ENCODE measurements at places on chromosomes 16 and 17.

DNA sequence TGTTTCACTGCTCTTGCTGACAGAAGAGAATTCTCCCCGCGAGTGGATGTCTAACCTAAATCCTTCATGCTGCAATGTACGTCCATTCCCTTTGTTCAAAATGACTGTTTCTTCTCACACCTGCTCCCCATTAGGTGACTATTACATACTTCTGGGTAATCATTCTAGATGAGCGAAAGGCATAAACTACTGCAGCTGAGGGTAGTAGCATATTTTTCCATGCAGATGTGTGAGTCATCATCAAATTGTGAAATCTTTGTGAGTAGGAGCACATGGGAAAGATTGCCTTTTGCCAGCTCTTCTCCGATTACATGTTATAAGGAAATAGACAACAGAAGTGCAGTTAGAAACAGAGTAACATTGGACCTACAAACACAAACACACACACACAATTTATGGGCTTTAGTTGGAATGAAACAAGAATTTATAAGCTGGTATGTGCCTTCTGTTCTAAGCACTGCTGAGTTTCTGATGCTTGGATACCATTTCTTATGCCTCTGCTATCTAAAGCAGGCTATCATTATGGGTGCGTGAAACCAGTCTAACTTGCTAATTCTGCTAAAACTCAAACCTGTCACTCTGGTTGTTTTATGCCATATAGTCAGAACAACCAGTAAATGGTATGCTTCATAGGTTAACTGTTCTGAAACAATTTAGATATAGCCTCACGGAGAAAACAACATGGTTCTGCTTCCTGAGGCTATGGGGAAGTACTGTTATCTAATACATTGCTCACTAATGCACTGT lies 346.9 kb upstream of the PSMD7 start:
- no peak for DNase-seq

DNA sequence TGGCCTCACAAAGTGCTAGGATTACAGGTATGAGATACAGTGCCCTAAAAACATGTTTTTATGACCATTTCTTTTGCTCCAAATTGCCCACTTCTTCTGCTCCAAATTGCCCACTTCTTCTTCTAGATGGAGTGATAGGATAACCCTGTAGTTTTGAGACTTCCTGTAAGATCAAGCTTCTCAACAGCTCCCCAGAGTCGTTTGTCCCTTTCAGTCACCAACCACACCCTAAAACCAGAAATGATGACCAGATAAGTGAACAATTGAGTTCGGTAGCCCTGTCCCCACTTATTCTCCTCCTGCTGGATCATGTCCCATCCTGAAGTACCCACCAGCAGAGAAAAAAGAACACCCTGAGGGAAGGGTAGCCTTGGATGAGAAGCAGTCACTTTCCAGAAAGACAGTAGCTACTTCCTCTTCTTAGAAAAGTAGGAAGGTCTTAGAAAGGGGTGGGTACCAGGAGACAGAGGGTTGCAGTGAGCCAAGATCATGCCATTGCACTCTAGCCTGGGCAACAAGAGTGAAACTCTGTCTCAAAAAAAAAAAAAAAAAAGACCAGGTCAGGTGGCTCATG lies 2.5 kb downstream of the ODAD4 start:
- DNase-seq: no peak

DNA sequence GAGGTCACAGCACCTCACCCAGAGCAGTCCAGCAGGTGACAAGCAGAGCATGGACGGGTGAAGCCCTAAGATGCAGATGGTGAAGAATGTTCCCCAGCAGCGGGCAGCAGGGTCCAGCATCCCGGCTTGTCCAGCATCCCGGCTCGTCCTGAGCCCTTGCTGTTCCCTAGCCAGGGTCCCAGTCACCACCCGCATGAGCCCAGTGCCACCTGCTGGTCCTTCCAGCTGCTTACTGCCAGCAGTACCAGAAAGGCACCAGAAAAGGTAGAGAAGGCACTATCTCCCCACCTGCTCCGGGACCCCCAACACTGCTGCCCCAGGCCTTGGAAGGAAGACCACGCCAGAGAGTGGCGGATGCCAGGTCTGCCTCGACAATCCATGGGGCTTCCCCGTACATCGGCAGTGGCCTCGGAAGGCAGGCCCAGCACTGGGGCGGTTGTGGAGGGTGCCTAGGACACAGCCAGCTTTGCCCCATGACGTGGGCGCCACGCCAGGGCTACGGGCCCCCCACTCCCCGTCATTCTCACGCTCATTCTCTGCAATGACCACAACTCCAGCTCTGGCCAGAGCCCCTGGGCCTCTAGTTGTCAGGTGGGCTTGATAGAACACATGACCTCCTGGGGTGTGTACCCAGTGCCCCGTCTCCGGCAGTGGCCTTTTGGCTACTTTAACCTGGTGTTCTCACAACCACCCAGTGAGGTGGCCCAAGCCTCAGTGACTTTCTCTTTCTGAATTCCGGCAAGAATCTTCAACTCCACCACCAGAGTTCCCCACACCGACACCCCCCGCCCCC lies 1.4 kb downstream of the CENPX start:
- peak; percentile 75 for DNase-seq

GRCh38 chr17:13074026-13074425 lies 56.2 kb upstream of the ELAC2 start:
- no peak for DNase-seq

DNA sequence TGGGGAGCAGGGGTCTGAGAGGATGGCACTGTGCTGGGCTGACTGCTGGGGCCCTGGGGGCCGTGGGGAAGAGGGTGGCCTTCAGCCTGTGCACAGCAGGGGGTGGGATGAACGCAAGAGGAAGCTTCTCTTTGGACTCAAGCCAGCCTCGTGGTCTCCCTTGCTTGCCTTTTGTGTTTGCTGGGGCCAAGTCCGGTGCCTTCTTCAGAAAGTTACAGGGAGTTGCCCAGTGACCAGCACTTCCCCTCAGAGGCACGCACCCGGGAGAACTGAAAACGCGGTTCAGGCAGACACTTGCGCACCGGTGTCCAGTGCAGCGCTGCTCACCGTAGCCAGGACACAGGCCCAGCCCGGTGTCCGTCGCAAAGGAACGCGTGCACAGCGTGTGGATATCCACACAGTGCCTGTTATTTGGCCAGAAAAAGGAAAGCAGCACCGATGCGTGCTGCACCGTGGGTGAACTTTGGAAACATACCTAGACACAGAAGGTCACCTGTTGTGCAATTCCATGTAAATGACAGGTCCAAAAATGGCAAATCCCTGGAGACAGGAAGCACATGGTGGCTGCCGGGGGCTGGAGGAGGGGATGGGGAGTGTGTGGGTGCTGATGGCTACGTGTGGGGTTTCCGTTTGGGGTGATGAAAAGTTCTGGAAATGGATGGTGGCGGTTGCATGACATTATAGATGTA lies 29.4 kb upstream of the NUDT16L1 start:
- peak; percentile 28 for DNase-seq

- DNase-seq: no peak
Measured at GRCh38 chr16:4790261-4790660, 2.1 kb upstream of the SEPTIN12 start.

DNA sequence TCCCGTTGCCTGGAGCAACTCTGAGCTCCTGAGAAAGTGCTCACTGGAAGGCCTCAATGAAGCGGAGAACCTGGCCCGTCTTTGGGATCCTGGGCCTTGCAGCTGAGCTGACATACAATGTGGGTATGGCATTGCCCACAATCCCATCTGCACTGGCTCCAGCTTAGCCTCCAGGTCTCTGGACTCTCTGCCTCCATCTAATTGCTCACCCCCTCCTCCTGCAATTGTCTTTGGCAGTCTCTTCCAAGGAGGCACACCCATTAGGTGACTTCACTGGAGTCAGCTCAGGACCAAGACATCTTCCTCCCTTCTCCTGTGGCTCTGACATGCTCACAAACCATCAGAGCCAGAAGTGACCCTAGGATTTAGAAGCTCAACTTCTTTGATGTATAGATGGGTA lies 1.5 kb downstream of the DLX4 start:
- DNase-seq: no peak

GRCh38 chr16:17420816-17421215 lies 49.9 kb downstream of the XYLT1 start:
- no peak for DNase-seq

GRCh38 chr17:1486802-1487695 lies 5.4 kb downstream of the MYO1C start:
- peak; percentile 89 for DNase-seq

DNA sequence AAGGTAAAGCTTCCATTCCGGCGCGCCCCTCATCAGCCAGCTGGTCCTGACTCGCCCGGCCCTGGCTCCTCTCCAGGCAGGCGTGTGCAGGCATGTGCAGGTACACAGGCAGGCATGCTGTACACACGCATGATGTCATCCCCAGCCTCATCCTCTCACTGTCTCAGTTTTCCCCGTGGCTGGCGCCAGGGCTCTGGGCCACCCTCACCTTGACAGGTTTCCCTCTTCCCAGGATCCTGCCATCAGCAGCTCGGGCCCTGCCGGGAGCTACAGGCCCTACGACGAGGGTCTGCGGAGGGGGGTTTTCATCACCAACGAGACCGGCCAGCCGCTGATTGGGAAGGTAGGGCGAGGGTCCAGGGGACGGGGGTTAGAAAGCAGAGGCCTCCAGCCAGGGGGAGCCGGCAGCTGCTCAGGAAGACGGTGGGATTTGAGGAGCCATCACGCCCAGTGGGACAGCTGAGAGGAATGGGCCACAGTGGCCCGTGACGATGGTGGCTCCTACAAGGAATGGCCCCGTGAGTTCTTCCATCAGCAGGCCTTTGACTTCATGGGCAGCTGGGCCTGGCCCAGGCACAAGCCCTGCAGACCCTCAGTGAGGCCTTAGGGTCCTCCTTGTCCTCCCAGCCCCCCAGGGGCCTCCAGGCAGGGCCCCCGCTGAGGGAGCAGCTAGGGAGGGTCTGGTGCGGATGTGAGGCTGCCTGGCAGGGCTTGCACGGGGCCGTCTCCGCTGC lies 8.5 kb downstream of the GAA start:
- DNase-seq: no peak

DNA sequence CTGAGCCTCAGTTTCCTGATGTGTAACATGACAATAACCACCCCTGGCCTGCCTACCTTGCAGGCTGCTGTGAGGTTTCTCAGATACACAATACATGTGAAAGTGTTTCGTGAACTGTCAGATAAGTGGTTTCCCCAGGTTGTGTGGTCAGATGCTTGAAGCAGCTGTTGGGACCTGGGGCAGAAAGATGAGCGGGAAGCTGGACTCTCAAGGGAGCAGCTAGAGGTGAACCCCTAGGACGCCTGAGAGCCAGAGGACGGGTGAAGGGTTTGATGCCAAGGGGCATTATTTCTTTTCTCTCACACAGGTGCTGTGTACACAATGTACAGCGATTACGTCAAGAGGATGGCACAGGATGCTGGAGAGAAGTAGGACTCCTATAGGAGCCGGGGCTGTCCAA lies 2.3 kb downstream of the HIGD1B start:
- DNase-seq: no peak

GRCh38 chr17:45316434-45317110 lies at the start of gene MAP3K14:
MAP3K14 (minus strand) TSS chr17:45317020; CDS start chr17:45290745, 26,275 bp downstream.
- DNase-seq: peak; percentile 76

DNA sequence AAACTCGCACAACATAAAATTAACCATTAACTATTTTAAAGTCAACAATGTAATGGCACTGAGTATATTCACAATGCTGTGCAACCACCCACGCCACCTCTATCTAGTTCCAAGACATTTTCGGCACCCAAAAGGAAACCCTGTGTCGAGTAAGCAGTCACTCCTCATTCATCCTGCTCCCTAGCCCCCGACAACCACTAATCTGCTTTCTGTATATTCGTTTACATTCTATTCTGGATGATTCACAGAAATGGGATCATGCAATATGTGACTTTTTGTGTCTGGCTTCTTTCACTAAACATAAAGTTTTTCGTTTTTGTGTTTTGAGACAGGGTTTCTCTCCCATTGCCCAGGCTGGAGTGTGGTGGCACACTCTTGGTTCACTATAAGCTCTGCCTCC lies 42.2 kb upstream of the HAPSTR1 start:
- no peak for DNase-seq

DNA sequence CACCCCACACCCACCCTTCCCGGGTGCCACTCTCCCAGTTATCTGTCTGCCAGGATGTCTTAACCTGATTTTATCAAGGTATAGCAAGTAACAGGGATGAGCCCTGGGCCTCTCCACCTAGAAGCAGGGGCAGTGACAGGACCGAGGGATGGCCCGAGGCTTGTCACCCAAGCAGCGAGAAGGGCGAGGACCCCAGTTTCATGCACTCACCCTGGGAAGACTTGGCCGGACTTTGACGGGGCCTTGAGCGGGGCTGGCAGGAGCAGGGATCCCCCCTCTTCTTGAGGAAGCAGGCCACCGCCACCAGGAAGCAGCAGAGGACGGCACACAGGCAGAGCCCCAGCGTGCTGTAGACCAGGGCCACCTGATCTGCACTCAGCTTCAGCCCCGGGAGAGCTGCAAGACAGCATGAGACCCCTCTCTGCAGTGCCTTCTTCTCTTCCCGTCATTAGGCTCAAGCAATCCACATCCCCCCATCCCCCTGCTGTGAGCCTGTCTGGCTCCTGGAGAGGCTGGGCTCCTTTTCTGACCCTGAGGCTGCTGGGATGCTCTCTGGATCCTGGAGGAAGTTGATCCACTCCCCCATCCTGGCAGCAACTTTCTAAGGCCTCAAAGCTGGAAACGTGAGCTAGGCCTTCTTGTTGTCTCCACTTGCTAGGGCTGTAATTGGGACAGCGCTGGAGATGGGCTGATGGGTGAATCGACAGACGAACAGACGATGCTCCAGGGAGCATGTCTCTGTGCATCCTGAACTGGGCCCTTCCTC lies 31.6 kb downstream of the TNFRSF13B start:
- DNase-seq: no peak

DNA sequence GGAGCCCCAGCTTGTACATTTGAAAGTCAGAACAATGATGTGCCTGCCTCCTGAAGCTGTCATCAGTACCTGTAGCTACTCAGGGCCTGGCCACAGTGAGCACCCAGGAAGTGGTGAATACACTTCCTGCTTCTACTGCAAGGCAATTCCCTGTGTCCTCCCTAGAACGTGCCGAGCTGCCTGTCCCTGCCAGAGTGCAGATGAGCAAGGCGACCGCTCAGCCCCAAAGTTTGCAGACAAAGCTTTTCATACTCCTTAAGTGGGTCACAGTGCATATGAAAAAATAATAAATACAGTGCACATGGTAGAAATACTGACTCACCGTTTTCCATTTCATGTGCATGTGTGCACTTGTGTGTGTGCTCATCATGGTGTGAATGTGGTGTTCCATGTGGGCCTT lies 77.3 kb downstream of the MPRIP start:
- DNase-seq: peak; percentile 76

DNA sequence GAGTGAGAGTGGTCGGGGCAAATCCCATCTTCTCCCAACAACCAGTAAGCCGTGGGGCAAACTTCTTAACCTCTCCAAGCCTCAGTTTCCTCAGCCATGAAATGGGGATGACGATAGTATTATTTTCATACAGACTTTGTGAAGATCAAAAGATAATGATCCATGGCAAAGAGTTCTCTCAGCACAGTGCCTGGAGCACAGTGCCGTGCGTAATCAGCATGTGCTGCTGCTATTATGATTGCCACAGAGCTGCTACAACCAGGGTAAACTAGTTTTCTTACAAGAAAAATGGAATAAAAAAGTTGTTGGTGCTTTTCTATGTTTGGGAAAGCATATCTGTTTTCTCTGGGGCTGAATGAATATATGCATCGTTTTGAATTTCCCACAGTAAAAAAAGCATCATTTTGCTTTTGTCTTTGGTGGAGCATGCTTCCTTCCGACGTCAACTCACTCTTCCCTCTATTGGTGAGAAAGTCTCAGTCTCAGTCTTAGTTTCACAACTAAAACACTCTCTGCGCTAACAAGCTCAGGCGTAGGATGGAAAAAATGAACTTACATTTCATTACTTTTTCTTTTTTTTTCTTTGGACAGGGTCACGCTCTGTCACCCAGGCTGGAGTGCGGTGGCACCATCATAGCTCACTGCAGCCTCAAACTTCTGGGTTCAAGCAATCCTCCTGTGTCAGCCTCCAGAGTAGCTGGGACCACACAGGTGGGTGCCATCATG lies 37.2 kb downstream of the CDK5R1 start:
- DNase-seq: no peak

- DNase-seq: no peak
Measured at GRCh38 chr16:86367291-86368072, 142.8 kb upstream of the FOXF1 start.
